Central memory CD4-positive, alpha-beta T cell (primary cell): ENCODE measurements at places on chromosomes 13 and 19.

DNA sequence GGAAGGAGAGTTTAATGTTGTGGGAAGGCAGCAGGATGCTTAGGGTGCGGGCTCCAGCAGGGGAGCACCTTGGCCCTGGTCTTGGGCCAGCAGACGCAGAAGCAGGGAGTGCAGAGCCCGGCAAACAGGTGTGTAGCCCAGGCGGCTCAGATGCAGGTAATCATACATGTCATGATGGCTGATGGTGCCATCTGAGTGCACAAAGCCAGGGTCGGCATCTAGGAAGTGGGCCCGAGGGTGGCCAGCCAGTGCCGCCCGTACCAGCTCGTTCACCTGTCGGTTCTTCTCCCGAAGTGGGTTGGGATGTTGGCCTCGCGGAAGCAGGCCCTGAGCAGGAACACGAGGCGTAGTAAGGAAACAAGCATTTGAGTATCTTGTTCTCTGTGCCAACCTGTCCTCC, 4.9 kb upstream of the PRR19 start:
- no peak for DNase-seq

DNA sequence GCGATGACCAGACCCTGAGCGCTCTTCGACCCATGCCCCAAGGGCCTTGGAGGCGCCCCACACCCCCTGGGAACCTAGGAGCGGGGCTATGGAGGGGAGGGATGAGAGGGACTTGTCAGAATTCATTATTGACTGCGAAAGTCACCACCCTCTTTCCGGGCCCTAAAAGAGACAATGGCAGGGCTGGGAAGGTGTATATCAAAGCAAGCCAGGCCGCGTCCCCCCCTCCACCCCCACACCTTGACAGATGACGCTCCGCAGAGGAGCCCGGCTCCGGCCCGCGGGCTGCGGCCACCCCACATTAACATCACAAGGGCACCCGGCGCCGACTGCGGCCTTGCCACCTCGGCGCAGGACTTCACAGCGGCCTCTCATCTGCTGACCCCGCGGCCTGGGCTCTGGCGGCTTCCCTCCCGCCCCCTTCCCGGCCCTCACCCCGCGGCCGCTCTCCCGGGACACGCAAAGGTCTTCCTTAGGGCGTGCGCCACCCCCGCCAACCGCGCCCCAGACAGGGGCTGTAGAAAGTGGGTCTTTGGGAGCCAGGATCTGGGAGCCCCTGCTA, 2.4 kb downstream of the CDX2 start:
- no peak for DNase-seq

- no peak for DNase-seq
Observed at GRCh38 chr19:32875428-32875827, 5.9 kb upstream of the SLC7A9 start.

GRCh38 chr13:45393941-45394570, 24.1 kb downstream of the SLC25A30 start:
- DNase-seq: no peak

DNA sequence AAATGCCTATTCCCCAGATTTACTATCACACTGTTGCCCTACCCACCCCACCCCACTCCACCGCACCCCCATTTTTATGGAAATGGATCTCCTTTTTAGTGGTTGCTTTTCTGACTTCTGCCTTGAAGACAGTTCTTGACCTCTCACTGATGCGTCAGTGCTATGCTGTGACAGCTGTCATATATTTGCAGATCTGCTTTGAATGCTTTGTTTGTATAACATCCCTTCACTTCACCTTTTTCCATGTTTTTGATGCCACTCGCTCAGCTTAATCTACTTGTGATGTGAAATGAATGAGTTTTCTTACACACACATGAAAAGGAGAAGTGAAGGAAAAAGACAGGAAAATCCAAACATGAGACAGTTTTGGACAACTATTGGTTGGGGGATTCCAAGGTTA, 731.0 kb downstream of the SLITRK6 start:
- DNase-seq: no peak

DNA sequence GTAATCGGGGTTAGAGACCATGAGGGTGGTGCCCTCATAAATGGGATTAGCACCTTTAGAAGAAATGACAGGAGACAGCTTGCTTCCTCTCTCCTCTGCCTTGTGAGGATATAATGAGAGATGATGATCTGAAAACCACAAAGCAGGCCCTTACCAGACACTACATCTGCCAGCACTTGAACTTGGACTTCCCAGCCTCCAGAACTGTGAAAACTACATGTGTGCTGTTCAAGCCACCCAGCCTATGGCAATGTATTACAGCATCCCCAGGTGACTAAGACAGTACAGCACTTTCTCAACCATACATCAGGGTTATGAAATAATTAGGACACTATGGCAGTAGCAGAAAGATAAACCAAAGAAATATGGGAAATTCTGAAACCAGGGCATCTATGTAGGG, 7.4 kb downstream of the ZNF564 start:
- DNase-seq: no peak
